ENCODE measurements at places on chromosomes 13 and 19.
A peak's percentile ranks its signal among the peaks of the same experiment; 100 is the strongest.

DNA sequence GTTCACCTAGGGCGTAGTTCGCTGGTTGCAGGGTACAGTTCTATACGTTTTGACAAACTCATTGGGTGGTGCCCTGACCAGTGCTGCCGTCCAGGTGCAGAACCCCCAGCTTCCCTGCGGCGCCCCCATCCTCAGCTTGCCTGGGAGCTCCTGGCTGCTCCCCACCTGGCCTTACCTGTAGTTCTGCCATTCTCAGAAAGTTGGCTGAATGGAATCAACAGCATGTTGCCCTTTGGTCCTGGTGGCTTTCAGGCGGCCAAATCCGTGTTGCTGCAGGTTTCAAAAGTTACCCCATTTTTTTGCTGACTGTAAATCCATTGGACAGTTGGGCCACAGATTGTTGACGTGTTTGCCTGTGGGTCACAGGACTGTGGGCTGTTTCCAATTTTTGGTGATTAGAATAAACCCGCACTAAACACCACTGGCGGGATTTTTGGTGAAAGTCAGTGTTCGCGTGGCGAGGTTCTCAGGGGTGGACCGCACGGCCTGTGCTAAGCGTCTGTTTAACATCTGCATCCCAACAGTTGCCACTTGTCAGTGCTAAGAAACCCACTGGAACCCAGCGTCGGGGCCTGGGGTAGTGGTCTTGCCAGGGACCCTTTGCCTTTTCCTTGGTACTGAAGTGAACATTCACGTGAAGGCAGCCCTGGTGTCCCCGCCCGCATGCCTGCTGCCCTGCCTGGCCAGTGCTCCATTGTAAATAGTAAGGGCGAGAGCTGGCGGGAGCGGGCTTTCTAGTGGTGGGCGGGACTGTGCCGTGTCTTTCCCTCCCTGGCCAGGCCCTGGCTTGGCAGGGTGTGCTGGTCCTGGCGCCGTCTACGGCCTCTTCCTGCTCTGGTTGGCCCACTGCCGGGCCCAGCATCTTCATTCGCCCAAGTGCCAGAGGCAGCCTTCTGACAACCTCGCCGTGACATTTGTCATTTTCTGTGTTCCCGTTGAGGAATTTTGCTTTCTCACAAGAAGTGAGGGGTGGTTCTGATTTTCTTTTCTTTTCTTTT, 3.3 kb downstream of the DOT1L start:
- DNase-seq, result no peak

DNA sequence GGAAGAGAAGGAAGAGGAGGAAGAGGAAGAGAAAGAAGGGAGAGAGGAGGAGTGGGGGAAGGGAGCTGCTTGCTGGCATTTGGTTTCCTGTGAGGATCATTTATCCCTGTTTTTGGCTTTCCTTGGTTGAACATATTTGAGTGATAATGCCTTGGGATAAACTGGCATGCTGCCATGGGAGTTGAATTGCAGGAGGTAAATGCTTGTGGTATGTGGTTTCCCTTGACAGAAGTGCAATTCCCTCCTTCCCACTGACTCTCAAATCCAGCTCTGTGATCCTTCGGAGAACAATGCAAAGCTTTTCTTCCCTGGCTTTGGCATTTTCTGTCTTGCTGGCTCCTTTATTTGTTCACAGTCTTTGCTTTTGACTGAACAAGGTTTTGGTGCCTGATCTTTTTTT, 27.2 kb upstream of the CBY2 start:
- DNase-seq, result peak; percentile 96

DNA sequence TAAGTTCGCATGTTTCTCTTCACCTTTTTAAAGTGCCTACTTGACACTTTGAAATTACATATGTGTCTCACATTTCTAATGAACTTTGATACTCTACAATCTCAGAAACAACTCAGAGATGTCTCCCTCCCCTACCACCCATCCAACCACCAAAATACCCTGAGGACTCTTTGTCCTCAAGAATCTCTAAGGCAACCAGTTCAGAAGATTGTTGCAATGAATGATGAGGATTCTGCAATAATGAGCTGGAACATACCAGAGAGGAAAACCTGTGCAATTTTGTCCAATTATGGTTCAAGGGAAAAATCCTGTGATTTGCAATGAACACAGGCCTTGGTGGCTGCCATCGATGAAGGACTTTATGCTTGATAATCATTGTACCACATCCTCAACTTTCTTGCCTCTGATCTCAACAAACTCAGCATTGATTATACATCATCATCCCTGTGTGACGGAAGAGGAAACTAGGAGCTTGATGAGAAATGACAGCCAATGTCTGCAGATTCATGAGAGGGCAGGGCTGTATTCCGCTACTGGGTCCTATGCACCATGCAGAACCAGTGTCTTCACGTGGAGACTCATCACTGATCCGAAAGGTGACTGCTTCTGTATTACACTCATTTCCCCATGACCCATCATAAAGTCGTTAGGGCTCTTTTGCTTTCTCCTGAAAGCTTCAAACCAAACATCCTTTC, 1.1 kb downstream of the FPR1 start:
- peak; percentile 14 for DNase-seq

GRCh38 chr13:111318386-111318785, 2.1 kb upstream of the TEX29 start:
- no peak for DNase-seq

DNA sequence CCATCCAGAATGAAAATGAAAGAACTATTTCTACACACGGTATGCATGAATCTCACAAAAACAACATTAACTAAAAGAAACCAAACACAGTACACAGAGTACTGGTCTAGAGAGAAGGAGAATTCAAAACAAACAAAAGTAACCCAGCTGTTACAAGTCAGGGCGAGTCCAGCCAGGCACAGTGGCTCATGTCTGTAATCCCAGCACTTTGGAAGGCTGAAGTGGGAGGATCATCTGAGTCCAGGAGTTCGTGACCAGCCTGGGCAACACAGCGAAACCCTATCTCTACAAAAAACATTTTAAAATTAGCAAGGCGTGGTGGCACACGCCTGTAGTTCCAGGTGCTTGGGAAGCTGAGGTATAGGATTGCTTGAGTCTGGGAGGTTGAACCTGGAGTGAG, 1.7 kb upstream of the PSMC4 start:
- no peak for DNase-seq

- no peak for DNase-seq
Observed at GRCh38 chr19:17865364-17866311, 5.9 kb downstream of the RPL18A start.
